Central memory CD8-positive, alpha-beta T cell (primary cell): ENCODE measurements at places on chromosomes 16 and 17.
A peak's percentile ranks its signal among the peaks of the same experiment; 100 is the strongest.

DNA sequence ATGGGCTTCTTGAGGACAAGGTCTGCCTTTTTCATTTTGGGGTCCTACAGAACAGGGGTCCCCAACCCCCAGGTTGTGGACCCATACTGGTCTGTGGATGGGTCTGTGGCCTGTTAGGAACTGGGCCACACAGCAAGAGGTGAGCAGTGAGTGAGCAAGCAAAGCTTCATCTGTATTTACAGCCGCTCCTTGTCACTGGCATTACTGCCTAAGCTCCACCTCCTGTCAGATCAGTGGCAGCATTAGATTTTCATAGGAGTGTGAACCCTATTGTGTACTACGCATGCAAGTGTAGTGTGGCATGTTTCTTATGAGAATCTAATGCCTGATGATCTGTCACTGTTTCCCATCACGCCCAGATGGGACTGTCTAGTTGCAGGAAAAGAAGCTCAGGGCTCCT lies 33.9 kb downstream of the ERN1 start:
- DNase-seq: no peak

DNA sequence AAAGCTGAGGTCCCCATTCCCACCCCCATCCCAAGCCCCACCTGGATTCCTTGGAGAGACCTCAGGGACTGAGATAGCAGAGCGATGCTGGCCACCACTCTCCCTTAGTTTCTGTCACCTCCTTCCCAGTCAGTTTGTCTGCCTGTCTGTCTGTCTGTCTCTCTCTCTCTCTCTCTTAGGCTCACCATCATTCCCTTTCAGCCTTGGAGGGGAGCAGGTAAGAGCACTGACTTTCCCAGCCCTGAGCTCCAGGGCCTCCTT lies 5.9 kb downstream of the CD300LB start:
- no peak for DNase-seq

DNA sequence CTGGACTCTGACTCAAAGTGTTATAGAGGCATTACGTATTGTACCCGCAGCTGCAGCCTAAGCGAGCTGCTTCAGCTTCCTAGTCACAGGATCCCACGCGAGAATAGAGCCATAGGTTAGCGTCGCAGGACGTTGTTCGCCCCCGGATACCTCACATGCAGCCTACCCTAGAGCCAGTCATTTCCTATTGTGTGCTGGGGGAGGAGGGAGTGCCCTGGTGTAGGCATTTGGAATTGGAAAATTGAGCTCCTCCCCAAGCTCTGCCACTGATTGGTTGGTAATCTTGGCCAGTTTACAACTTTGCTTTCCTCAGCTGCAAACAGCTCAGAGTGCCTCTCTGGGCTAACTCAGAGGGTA lies 530 bp downstream of the NAA60 start:
- peak; percentile 15 for DNase-seq

DNA sequence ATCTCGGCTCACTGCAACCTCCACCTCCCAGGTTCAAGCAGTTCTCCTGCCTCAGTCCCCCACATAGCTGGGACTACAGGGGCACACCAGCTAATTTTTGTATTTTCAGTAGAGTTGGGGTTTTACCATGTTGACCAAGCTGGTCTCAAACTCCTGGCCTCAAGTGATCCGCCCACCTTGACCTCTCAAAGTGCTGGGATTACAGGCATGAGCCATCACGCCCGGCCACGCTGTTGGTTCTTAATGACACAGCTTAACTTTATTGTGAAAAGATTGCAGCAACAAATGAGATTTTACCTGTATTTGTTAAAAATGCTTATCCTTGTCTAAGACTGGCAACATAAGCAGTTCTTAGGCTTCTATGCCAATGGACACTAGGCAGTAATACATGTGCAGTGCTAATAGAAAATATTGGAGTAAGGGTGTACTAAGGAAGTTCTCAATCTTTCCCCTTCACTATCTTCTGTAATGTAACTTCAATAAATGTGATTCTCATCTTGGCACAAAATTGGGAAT lies 2.9 kb downstream of the UBB start:
- no peak for DNase-seq

DNA sequence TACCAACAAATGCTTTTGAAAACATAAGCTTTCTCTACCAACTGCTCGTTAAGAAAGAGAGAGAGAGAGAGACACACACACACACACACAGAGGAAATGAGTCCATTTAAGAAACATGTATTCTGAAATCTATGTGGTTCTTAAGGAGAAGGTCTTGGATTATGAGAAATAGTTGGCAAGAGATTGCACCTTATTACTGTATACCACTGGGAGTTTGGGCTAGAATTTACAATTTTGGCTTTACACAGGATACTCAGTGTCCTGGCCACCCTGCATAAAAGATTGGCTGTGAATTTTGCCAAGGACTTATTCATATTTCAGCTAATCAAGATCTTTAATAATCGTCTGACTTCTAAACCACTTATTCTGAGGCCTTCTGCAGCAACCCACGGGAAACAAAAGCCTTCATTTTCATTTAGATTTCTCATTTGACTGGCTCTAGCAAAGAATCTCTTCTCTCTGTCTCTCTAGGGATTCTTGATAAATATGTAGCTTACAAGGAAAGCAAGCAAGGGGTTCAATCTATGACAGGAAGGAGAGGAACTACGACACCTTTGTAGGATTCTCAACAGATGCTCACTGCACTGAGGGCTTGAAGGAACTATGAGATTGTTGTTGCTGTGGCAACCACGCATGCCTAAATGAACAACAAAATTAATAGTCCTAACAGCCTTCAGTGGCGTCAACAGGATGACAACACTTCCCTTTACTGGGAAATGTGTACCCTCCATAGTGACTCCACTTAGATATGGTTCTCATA lies 75.3 kb upstream of the GNAO1 start:
- DNase-seq: no peak

- DNase-seq: no peak
These were observed 222.8 kb downstream of the PMP22 start for GRCh38 chr17:15042311-15042710.

- no peak for DNase-seq
These were observed 11.5 kb downstream of the TRIM25 start for GRCh38 chr17:56902348-56902747.

DNA sequence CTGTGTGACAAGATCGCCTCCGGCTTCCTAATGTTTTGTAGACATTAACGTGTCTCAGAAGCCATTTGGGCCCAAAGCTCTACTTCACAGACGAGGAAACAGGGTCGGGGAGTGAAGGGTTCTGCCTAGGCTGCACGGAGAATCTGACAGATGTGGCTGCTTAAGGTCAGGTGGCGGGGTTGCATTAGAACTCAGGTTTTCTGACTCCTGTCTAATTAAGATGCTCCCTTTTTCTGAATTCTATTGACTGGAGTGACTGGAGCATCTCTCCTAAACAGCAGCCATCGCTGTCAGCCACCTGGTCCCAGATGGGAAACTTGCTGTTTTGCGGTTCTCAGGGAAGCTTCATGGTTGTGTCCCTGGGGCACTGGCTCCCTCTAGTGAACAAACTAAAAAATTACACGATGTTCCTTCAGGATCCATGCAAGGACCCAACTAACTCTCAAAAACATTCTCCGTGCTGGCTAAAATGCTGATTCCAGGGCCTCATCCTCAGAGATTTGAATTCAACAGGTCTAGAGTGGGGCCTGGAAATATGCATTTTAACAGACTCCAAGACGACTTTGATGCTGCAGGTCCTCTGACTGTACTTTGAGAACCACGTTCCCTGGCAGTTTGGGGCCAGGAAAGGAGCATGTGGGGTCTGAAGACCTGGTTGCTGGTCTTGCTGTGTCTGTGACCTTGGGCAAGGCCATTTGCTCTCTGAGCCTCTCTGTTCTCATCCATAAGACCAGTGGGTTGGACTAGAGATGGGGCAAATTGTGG lies 117.4 kb downstream of the IRF8 start:
- peak; percentile 20 for DNase-seq

DNA sequence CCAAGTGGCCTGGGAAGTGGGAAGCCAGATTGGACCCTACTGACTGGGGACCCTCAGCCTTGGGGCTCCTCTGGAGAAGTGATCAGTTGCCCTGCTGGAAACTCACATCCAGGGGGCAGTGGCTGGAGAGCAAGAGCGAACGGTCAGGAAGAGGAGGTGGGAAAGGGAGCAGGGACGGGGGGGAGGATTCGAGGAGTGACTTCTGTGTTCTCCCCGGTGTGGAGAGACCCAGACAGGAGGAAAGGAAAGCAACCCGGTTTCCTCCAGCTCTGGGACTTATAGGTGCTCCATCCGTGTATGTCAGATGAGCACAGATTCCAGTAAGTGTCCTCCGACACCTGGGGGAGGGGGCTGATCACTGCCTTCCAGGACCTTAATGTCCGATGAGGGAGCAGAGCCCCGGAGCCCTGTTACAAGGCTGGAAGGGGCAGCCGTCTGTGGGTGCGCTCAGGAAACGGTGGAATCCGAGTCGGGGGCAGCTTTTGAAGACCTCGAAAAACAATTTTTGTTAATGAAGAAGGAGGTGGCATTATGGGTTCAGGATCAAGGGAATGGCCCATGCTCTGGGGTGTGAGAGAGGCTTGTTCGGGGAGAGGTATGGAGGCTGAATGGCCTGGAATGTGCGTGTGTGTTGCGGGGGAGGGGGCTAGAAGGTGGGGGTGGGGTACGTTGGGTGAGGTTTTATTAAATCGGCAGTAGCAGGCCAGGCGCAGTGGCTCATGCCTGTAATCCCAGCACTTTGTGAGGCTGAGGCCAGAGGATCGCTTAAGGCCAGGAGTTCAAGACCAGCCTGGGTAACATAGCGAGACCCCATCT lies 34.8 kb upstream of the NDRG4 start:
- DNase-seq: no peak

DNA sequence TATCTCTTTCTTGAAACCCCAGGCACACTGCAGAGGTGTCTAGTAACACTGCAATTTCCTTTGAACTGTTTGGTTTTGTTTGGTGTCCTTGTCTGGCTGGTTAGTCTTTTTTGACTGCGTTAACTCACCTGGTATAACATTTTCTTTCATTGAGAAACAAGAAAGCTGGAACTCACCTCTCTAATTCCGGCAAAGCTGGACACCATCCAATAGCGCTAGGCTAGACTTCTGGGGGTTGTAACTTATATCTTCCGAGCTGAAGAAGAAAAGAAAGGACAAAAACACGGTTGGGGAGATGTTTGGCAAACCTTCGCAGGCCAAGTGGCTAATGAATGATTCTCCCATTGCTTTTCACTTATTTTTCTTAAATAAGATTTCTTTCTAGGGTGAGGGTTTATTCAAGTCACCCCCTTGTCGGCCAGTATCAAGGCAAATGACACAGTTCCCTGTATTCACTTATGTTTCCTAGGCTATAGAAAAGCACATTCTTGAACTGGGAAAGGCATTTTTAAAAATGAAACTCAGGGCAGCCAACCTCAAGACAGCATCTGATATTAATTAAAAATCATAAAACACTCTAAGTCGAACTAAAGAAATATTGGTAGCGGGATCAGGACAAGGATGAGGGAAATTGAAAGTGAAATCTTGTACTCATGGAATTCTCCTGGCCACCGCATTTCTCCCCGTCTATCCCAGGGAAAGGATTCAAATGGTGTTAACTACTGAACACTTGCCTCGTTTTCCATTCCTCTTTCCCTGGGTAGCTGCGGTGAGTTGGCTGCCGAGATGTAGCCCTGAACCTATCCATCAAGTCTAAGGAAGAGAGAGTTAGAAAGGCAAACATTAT lies 95.9 kb upstream of the ZFHX3 start:
- DNase-seq: no peak

DNA sequence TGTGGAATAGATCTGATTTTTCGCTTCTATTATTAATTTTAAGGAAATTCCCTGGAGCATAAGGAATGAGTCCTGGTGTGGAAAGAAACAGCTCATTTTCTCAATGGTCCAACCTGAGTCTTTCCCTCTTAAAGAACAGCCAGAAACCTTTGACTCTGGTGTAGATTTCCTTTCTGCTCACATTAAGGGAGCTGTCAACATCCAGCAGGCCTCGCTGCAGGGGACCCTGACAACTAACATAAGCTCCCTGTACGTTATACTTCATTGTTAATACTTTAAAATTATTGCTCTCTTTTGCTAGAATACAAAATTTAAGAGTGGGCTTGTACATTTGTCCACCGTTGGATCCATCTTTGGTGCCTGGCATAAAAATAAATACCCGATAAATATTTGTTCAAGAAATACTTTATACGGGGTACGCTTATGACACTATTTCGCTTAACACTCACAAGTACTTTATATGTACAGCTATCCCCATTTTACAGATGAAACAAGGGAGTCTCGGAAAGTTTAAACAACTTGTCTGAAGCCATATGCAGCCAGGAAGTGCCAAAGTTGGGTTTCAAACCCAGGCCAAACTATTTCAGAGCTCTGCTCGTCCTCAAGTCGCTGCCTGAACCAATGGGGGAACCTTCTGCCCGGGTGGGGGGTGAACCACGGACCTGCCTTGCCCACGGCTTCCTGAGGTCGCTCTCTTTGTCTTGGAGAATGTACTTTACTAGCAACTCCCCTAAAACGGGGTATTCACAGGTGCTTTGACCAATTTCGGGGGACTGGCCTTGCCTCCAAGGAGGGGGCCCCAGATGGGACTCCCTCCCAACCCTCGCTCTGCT lies 611 bp downstream of the SMARCE1 start:
- peak; percentile 53 for DNase-seq

- no peak for DNase-seq
These were observed 14.5 kb downstream of the UNC13D start for GRCh38 chr17:75829747-75830146.

DNA sequence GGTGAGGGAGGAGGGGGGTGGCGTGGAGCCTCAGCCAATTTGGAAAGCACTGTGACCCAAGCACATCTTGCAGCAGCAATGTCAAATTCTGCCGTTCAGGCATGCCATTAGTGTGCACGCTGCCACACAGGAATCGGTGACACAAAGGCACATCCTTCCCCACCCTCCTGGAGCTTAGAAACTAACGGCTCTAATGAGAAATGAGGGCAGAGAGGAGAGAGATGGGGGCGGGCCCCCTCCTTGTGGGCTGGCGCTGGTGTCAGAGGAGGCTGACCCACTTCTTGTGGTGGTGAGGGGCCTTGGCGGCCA lies 94.8 kb downstream of the RTN4RL1 start:
- DNase-seq: no peak

- no peak for DNase-seq
These were observed 5.5 kb upstream of the CBFA2T3 start for GRCh38 chr16:88982286-88983084.

GRCh38 chr16:57513371-57514102 lies 22.8 kb downstream of the CCDC102A start:
- DNase-seq: no peak

GRCh38 chr17:20300436-20300934 lies 166.9 kb downstream of the LGALS9B start:
- DNase-seq: no peak

- DNase-seq: no peak
These were observed at the start of gene PTGES3L for GRCh38 chr17:42979511-42980273. PTGES3L (minus strand) TSS chr17:42980080; CDS start chr17:42980053, 27 bp downstream.

GRCh38 chr16:80500116-80500859 lies 40.5 kb upstream of the DYNLRB2 start:
- no peak for DNase-seq

- DNase-seq: no peak
These were observed 13.1 kb downstream of the SLC22A31 start for GRCh38 chr16:89187032-89187769.
